ENCODE measurements at places on chromosomes 12 and 14. TPM values are rescaled to one million over a fixed set of nuclear protein-coding genes. Genes with fewer than 3 reads are reported as not detected.

CD4 gene
- 0.42 TPM for total RNA-seq

- no peak overlapping the region for H3K27ac ChIP-seq
- H3K4me1 ChIP-seq: no peaks in the 10 kb centered on the region
- DNase-seq: no peak
- H3K4me3 ChIP-seq: no peak overlapping the region
These were observed 89.4 kb downstream of the DUSP16 start for GRCh38 chr12:12473223-12473622.

DNA sequence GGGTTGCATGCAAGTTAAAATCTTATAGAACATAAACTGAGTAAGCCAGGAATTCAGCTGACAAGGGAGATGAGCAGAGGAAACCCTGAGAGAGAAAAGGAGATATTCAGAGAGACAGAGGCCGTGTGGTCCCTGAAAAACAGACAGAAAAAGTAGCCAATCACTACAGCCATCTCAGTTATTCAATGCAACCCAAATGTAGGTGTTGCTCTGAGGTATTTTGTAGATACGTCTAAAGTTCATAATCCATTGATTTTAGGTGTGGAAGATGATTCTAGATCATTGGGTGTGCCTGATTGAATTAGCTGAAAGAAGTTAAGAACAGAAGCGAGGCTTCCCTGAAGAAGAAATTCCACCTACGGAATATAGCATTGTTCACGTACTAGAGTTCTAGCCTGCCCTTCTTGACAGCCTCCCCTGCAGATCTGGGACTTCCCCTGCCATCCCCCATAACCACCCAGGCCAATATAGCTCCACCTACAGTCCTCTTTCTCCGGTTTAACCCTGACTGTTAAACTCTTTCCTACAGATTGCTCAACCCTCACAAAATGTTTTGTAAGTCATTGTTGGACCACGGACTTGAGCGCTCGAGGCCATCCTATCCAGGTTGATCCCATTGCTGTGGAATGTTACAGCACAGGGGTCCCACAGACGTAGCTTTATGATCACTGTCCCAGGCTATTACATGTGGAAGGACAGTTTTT, 21.7 kb downstream of the AICDA start:
- no peaks in the 10 kb centered on the region for H3K4me1 ChIP-seq
- H3K27ac ChIP-seq: no peak overlapping the region
- no peaks in the 10 kb centered on the region for H3K27me3 ChIP-seq

GRCh38 chr12:29152223-29152868, 3.3 kb downstream of the FAR2 start:
- no peak overlapping the region for H3K27ac ChIP-seq
- no peaks in the 10 kb centered on the region for H3K27me3 ChIP-seq
- H3K4me1 ChIP-seq: peaks cover 28% of the 10 kb centered on the region
- no peak for DNase-seq
- H3K4me3 ChIP-seq: no peak overlapping the region
- H3K36me3 ChIP-seq: no peaks in the 10 kb centered on the region

DNA sequence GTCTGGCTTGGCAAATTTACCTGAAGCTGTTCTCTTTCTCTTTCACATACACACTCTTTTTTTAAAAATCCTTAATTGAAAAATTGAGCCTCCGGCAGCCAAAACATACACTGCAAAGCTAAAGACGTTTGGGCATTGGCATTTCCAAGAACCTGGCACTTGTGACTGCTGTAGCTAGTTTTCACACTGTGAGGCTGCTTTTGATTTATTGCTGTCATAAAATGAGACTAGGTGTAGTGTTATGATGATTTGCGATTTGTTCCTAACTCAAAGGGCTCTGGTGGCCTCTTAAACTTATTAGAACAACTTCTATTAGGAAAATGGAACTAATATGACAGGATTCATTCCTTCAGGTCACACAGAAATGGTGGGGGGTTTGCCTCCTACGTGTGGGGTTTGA, 377.1 kb upstream of the FAR2 start:
- no peaks in the 10 kb centered on the region for H3K36me3 ChIP-seq
- no peak overlapping the region for H3K27ac ChIP-seq
- no peak overlapping the region for H3K4me3 ChIP-seq
- no peak for DNase-seq

- DNase-seq: no peak
- H3K27me3 ChIP-seq: no peaks in the 10 kb centered on the region
- H3K27ac ChIP-seq: no peak overlapping the region
- H3K4me3 ChIP-seq: no peak overlapping the region
These were observed 30.7 kb downstream of the ISCA2 start for GRCh38 chr14:74524076-74524811.

Data from HCT116 (cell line).